D721Med (cell line): ENCODE measurements at places on chromosomes 6 and 20.

DNA sequence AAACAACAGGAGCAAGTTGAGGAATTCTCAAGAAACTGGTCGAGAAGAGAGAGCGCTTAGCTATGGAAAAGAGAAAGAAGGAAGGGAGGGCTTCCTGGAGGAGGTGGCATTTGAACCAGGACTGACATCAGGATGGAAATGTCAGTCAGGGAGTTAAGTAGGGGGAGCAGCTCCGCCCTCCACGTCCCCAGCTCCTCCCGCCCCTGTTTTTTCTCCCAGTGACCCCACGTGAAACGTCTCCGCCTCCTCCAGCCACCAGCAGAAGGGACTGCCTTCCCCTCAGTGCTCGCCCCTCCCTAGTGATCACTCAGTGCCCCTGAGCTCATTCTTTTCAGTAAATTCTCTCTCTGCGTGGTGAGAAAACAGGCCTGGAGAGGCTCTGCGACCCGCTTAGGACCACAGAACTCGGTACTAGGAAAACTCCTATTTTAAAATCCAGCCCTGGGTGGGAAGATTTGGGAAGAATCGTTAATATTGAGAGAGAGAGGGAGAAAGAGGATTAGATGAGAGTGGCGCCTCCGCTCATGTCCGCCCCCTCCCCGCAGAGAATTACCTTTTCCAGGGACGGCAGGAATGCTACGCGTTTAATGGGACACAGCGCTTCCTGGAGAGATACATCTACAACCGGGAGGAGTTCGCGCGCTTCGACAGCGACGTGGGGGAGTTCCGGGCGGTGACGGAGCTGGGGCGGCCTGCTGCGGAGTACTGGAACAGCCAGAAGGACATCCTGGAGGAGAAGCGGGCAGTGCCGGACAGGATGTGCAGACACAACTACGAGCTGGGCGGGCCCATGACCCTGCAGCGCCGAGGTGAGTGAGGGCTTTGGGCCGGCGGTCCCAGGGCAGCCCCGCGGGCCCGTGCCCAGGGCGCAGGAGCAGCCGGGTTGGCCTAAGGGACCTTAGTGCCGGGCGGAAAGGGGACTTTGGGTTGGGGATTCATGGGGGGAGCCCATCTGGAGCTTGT is 4.6 kb downstream of the HLA-DPB1 start:
- peak; percentile 46 for DNase-seq

GRCh38 chr20:37529968-37530600 is 2.4 kb upstream of the BLCAP start:
- no peak for DNase-seq

DNA sequence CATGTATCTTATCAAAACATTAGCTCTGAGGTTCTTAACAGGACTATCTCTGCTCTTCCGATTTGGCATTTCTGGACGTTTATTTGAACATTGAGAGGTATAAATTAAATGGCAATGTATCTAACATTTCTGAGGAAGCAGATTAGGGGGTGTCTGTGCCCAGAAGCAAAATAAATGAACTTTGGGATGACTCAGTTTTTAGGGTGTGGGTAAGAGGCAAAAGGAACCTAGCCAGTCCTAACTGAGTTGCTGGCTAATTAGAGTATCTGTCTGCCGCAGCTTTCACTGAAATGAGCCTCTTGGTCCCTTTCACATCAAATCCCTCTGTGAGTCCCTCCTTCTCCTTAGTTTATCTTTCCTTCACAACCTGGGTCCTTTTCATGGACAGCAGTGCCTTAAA is 1.1 kb downstream of the RNF144B start:
- DNase-seq = no peak

DNA sequence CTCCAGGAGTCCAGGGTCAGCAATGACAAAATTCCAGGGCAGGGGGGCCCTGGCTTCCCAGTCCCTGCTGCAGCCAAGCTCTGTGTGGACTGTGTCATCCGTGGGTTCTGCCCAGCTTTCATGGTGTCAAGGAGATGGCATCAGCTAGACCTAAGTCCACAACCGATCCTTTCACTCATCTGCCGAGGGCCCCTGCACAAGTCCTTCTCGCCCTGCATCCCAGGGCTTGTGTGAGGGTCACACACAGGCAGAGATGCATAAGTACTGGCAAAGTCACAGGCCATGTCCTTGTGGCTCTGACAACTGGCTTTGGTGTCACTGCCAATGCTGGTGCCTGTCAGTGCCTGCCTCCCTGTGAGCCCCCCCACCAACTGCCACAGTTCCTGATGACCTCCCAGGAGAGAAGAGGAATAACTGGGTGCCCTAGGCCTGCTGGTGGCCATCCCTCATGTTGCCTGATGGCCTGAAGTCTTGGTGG is 181.4 kb upstream of the CST7 start:
- no peak for DNase-seq

- DNase-seq = no peak
Observed at GRCh38 chr6:19501737-19502245, 335.4 kb upstream of the ID4 start.

GRCh38 chr6:34772940-34773339 is 15.6 kb downstream of the SNRPC start:
- DNase-seq = no peak

DNA sequence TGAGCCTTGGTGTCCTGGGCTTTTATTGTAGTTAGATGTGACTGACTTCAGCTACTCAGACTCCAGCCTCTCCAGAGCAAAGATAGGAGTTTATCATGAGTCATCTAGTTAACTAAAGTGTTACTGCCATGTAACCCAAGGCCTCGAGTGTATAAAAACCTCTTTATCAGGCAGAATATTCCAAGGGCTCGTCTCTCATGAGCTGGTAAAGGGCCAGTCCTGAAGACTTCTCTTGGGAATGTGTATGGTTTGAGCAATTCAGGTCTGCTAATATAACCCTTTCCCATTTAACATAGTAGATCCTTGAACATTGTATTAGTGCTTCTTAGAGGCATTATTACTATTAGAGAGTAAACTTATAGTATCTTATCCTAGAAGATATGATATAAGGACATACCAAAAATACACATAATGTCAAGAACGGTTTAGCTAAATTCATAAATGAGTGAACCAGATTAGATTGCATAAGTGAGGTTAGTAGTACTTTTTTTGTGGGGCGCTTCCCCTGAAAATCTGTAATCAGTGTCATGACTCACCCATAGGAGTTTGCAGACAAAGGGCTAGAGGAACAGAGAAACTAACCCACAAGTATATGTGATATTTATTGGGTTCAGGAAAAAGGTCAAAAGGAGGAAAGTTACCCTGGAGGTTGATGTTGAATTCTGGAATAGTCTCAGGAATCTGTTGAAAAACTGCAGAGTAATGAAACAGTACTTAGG is 16.0 kb downstream of the DSE start:
- no peak for DNase-seq

DNA sequence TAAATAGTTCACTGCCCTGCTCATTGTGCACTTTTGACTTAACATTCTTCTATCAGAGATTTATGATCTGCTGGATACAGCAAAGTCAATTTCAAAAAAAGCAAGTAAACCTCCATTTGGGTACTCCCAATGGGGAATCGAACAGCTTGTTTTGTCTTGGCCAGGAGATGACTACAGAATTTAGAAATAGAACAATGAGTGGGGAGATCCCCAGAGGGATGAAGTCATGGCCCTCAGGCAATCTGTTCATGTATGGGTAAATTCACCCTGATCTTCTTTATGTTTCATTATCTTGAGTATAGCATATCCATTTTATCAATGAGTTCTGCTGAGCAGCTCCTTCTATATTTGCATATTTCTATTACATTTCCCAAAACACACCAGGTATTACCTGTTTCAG is 1681.9 kb downstream of the HACE1 start:
- DNase-seq = no peak

DNA sequence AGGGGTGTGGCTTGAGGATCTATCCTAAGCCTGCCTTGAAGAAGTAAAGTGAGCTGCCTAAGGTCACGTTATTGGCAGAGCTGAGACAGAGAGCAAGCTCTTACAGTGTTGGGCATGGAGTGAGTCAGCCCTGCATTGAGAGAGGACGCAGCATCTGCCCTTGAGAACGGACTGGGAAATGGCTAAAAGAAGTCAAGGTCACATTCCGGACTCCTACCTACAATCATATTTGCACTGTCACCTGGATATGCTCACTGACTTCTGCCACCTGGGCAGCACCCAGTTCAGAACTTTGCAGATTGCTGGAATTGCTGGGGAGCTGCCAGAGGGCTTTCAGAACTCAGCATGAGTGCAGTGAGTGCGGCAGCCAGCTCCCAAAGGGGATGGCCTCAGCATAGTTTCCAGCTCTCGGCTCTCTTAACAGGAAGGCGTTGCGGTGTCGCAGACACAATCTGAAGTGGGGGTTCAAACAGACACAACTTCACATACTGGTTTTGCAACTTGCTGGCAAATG is 199.3 kb upstream of the SGK1 start:
- DNase-seq = no peak

DNA sequence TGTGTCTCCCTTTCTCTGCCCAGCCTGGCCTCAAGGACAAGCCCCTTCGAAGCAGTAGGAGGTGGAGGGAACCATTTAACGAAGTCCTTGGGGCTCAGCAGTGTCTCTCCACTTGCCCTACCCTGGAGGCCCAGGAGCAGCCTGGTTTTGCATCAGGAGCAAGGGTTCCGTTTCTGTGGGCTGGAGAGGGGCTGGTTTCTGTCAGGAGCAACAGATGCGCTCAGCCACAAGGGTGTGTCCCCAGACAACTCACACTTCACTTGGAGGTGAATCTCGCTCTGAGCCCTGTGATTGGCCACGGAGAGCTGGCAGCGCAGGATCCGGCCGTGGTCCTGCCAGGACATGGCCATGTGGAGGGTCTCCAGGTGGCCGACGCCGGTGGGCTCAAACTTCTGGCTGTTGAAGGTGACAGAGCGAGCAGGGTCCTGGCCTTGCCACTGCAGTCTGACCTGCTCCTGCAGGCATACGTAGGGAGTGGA is 6.9 kb downstream of the SIGLEC1 start:
- no peak for DNase-seq

DNA sequence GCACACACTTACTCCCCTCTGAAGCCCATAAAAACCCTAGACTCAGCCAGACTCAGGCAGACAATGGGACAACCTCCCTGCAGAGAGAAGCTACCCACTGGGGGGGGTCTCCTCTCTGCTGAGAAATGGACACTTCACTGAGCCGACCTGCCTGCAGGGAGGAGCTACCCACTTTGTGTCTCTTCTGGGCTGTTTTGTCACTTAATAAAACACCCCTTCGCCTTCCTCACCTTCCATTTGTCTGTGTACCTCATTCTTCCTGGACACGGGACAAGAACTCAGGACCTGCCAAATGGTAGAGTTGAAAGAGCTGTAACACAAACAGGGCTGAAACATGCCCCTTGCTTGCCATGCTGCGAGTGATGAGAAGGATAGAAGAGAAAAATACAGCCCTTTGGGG is 151.7 kb upstream of the HDDC2 start:
- DNase-seq = no peak

DNA sequence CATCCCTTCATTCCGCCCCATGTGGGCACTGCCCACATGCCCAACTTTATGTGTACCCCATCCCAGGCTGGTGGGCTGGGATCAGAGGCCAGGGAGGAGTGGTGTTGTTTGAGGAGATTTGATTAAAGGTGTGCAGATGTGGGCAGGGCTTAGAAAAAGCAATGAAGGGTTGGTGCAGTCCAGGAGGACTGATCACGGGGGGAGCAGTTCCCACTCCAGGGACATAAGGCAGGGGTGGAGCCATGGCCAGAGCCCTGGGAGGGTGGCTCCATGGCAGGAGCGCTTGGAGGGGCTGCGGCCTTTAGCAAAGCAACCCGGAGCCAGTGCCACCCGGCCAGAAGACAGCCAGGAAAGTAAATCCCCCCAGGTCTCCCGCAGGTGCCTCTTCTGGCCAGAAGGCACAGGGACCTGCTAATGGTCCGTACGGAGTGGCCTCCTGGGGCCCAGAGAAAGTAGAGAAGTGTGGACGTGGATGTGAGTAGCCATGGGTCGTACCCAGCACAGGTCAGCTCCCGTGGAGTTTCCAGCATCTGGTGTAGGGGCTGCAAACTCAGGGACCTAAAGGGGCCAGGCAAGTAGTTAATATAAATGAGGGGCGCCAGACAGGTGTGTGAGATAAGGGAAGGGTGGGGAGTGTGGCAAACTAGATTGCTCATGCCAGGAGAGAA is 62.1 kb upstream of the APCDD1L start:
- DNase-seq = no peak

- DNase-seq = no peak
Observed at GRCh38 chr6:144279484-144280150, 5.5 kb upstream of the UTRN start.

DNA sequence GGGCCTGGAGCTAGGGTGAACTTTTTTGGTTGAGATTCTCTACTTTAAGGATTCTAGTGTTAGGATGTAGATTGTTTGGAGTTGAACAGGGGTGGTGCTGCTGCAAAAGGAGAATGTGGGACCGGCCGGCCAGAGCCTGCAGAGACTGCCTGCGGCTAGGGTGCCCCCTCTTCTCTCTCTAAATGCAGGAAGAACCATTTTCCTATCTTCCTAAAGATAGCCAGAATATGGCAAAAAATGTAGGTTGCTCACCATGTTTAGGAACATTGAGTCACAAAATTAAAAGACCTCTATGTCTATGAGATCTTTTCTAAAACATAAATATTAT is 39.5 kb downstream of the BICRAL start:
- DNase-seq = no peak

DNA sequence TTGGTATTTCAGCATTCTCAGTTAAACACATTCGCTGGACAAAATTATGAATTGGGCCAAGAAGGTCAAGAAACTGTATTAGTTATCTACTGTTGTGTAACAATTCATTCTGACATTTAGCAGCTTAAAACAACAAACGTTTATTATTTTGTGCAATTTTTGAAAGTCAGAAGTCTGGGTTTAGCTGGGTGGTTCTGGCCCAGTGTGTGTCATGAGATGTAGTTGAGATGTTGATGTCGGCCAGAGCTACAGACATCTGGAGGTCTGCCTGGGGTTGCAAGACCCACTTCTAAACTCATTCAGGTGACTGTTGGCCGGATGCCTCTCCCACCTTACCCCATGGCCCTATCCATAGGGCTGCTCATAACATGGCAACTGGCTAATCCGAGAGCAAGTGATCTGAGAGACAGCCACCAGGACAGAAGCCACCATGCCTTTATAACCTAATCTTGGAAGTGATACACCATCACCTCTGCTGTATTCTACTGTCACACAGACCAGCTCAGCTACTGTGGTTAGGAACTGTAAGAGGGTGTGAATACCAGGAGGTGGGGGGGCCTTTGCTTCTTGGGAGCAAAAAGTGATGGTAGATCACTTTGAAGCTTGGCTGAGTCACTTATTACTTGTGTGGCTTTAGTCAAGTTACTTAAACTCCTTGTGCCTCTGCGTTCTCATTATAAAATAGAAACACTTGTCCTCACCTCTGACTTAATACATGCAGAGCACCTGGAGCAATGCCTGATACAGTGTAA is 217.0 kb upstream of the MYLIP start:
- no peak for DNase-seq

DNA sequence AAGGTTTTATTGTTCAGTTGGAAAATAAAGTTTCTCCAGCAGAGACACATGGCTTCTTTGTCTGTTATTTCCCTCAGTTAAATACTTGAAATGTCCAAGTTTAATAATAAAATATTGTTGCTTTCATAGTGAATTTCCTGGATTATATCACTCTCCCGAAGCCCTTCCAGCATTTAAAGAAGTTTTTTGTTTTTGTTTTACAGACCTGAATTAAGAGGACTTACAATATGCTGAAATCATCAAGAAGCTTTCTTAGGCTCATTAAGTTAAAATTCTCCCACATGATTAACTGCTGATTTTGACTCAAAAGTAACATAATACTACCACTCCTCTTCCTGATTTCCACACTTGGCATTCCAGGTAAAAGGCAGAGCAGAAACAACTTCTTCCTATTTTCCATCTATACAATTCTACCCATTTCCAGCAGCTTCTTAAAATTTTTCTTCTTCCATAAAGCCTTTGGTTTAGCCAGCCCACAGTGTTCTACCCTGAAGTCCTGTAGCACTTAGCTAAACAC is 35.8 kb downstream of the PDSS2 start:
- DNase-seq = no peak

- no peak for DNase-seq
Observed at GRCh38 chr6:13624871-13625288, 9.7 kb downstream of the NOL7 start.
